ENCODE measurements at places on chromosomes 13 and 19.

DNA sequence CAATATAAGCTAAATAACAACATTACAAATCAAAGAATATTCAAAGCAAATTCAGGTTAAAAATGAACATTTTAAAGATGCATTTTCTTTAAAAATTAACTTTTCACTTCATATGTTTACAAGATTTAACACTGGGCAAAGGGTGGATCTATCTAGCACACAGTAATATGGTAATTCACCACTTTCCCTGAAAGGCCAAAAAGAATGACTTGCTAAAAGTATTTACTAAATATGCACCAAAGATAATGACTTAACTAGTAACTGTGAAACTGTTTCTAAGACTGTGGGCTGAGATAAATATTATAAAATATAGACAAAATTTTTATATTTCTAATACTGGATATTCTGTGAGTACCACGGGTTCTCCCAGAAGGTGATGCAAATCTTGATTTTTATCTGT lies 4.5 kb upstream of the EEF1AKMT1 start:
- no peak for DNase-seq

DNA sequence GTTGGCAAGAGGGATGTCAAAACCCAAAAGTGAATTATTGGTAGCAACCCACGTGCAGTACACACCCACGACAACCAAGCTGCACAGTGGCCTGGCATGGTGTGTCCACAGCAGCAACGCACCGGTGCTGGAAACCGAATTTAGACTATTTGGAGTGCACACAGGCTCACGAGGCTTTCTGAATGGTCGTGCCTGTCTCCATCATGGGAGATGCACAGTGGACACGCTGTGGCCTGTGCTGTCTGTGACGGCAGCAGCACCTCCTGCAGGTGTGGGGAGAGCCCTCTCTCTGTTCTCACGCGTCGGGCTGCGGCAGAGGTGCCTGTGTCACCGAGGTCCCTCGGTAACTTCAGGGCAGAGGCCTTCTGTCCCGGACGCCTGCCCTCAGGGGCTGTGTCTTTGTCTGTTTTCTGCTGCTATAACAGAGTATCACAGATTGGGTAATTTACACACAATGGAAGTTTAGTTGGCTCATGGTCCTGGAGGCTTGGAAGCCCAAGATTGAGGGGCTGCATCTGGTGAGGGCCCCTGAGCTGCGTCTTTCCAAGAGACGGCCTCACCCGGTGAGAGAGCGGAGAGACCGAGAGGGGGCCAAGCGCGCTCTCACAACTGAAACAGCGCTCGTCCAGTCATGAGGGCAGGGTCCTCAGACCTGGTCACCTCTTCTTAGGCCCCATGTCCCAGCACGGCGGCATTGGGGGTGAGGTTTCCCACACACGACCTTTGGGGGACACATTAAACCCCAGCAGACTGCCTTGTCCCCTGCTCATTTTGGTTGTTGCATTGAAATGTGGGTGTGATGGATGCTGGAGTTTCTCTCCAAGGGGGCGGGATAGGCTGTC lies 9.1 kb upstream of the MCF2L start:
- no peak for DNase-seq

DNA sequence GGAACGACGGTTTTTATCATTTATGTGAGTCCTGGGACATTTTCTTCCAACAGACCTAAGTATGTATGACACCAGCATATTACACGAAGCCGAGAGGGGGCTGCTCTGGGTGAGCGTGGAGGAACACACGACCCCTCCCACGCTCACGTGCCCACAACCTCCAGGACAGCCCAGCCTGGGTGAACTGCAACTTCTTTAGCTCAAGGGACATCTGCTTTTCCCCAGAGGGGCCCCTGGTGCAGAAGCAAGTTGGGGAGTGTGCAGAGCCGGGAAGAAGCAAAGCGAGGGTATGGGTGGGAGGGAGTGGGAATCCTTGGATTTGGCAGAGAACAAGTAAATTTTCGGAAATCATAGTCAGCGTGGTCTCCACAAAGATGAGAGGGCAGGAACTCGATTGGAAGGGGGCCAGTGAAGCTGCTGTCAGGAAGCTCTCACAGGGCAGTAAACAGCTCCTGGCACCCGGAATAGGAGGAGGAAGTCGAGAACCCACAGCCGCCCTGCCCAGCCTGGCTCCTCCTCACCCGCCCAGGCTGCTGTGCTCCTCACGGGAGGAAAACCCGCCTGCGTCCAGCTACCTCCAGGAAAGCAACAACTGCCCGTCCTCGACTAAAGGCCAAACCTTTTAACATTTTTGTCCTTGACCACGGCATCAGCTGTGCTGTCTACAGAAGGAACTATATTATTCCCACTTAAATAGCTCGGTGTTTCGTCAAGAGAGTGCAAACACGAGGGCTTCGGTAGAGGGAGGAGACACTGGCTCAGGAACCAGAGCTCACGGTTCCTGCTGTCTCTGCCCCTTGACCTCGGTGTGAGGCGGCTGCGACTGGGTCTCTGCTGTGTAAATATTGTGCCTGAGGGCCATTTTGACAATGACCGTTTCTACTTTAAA lies 17.2 kb upstream of the CFAP97D2 start:
- no peak for DNase-seq

DNA sequence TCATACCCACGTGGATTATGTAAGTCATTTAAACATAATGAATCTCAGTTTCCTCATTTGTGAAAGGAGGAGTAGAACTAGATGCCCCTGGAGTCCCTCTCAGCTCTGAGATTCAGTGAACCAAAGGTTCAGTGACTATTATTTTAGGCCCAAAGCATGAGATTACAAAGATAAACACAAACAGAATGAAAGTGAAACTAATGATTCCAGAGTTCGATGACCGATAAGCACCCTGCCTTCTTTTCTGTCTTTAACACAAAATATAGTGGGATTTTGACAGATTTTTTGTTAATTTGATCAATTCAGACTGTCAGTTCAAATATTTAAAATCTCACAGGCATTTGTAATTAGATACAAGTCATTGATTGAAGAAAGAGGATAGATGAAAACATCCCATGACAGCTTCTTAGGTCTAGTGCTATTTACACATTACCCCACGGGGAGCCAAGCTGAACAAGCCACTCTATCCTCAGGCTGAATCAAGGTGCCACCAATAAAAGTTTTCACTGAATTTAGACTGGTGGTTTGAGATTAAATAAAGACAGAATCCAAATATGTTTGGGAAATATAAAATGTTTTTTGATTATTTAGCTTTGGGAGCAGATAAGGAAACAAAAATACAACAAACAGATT lies 64.6 kb upstream of the RAP2A start:
- peak; percentile 62 for DNase-seq

GRCh38 chr19:33125929-33126388 lies 6.0 kb upstream of the WDR88 start:
- DNase-seq = peak; percentile 67

- no peak for DNase-seq
Measured at GRCh38 chr13:94313926-94314325, 165.6 kb downstream of the DCT start.

GRCh38 chr13:23460309-23460708 lies 26.8 kb upstream of the SACS start:
- DNase-seq = no peak

GRCh38 chr19:33442706-33443105 lies 69.2 kb downstream of the CEBPG start:
- no peak for DNase-seq

- no peak for DNase-seq
Measured at GRCh38 chr13:113748862-113749451, 10.1 kb upstream of the TMEM255B start.

- no peak for DNase-seq
Measured at GRCh38 chr19:35936738-35937268, 629 bp downstream of the LRFN3 start.

DNA sequence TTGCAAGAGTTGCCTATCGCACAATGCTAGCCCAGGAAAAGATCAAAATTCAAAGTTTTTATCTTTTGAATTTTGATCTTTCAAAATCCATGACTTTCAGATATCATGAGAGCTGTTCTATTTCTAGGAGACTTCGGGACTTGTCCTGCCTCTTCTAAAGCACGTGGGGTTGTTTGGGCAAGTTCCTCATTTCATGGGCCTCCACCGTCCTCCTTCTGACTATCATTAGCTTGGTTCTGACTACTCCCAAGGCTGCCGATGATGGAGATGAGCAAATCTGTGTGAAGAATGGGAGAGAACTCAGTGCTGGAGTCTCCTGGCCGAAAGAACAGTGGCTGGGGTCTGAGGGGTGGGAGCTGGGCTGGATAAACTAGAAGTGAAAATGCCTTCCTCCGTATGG lies 86.5 kb downstream of the COL4A1 start:
- DNase-seq = no peak

DNA sequence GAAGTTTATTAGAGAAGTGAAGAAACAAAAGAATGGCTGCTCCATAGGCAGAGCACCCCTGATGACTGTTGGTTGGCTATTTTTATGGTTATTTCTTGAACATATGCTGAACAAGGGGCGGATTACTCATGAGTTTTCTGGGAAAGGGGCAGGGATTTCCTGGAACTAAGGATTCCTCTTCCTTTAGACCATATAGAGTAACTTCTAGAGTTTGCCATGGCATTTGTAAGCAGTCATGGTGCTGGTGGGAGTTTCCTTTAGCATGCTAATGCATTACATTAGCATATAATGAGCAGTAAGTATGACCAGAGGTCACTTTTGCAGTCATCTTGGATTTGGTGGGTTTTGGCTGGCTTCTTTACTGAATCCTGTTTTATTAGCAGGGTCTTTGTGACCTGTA lies 38.7 kb upstream of the PCDH8 start:
- DNase-seq = no peak

GRCh38 chr19:56687031-56687430 lies 15.5 kb upstream of the ZNF835 start:
- DNase-seq = no peak

- DNase-seq = no peak
Measured at GRCh38 chr19:48480183-48480557, 11.0 kb downstream of the CYTH2 start.

GRCh38 chr19:39969266-39969665 lies 1.7 kb upstream of the PSMC4 start:
- DNase-seq = peak; percentile 20

- peak; percentile 82 for DNase-seq
Measured at GRCh38 chr13:104773775-104774174, 1707.6 kb upstream of the SLC10A2 start.

- DNase-seq = no peak
Measured at GRCh38 chr13:21938636-21939035, 267.8 kb downstream of the FGF9 start.

GRCh38 chr13:23776698-23777574 lies 112.3 kb downstream of the MIPEP start:
- no peak for DNase-seq

GRCh38 chr19:16039545-16039944 lies 36.8 kb upstream of the TPM4 start:
- no peak for DNase-seq

DNA sequence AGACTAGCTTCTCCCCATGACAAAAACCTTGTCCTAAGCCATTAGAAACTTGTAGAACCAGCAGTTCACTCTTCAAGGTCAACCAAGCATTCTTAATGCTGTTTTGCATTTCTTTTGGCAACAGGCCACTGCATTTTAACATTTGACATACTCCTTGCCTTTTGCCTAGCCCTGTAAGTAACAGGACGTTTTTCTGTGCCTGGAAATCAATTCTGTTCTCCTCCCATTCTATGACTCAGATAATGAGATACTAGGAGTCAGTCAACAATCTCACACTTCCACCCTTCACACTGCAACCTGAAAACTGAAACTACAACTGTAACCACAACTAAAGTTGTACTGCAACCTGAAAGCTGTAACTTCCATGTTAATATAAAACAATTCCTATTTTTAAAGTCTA lies 268.7 kb downstream of the MZT1 start:
- DNase-seq = peak; percentile 35

- peak; percentile 72 for DNase-seq
Measured at GRCh38 chr13:97254816-97255215, 32.7 kb downstream of the MBNL2 start.

GRCh38 chr19:47895165-47895782 lies 9.2 kb upstream of the SULT2A1 start:
- DNase-seq = no peak

DNA sequence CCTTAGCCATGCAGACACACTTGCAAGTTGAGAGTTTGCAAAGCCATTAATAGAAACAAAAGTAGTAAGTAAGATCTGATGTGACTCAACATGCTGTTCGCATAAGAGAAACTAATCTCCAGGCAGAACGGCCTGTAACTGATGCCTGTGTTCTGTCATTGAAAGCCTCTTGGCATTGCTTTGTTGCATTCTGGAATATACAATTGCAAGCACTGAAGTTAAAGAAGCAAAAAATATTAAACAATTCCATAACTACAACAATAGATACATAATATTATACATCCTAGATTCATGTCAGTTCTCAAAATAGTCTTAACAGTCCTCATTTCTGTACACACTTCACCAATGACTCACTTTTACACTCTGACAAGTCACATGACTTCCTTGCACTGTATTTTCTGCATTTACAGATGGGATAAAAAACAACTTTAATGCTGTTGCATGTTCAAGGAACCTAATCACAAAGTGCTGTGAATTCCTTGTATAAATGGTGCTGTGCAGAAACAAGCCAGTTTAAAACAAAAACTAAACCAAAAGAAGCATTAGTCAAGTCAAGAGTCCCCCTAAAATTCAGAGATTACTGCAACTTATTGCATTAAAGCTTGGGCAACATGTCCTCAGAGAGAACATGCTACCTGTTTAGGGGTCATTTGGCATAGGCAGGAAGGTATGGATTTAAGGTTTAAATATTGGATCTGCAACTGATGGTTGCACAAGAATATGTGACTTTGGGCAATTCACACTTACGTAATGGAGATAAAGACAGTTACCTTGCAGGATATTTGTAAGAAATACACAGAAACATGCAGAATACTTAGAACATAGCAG lies 79.5 kb upstream of the SERP2 start:
- DNase-seq = peak; percentile 83

DNA sequence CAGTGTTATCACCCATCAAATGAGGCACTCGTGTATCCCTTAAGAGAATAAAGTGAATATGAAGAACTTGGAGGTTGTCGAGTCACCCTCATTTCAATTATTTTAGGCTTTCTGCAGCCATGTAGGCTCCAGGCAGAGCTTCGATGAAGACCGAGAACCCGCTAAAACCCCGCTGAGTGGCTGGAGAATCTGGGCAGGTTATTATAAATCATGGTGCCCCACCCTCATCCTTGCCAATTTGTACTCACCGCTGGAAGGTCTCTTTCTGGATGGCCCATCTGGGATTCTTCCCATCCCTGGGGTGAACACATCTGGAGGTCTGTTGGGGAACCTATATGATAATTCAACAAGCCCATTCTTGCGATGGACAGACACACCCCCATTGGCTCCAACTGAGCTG lies 190.8 kb downstream of the ZNF536 start:
- DNase-seq = no peak

DNA sequence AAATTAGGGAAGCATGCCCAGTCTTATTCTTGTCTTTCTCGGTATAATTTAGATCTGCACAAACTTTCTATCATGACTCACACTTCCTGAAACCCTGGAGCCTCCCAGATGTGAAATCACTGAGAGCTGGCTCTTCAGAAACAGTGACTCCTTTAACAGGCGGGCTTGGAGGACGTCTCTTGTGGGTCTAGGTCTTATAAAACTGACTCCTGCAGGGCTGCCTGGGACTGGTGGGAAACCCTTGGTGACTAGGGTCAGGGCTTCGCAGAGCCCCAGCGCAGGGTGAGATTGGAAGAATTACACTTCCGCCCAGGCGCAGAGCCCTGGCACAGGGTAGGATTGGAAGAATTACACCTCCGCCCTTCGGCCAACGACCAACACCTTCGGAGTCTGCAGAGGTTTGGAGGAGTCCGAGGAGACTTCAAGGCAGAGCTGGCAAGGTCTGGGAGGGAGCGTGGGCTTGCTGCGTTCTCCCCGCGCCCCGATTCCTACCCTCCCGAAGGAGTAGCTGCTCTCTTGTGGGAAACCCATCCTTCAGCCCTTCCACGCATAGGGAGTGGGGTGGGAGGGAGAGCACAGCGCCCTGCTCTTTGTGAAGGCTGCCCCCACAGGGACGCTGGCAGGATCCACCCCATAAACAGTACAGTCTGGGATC lies 43.4 kb upstream of the MAP3K10 start:
- DNase-seq = peak; percentile 79

Data from mesenchymal stem cell (in vitro differentiated cells and primary cell).